SJSA1 (cell line): ENCODE measurements at places on chromosomes 3 and 15.
A peak's percentile ranks its signal among the peaks of the same experiment; 100 is the strongest.

- no peak for DNase-seq
These were observed 35.5 kb upstream of the CCR2 start for GRCh38 chr3:46318207-46318927.

DNA sequence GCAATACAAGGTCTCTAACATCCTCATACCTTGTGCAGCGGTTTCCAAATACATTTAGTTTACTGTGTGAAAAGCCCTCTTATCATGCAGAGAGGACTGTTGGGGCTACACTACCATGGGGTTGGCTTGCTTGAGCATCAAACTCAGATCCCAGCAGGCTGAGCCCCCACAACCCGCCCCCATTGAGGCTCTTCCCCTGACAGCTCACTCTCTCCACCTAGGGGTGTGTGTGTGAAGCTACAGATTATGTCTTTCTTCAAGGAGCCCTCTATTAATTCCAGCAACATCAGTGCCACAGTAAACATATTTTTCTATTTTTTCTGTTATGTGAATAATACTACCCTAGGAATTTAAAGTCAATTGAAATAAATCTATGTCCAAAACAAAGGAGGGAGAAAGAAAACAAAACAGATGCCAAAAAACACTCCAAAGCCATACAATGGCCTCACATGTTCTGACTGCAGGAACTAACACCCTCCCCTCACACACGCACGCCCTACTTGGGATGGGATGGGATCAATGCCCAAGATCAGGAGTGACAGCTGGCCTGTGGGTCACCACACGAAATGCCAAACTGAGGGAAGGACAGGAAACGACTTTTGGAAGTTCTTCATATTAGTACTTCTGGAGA lies 14.7 kb downstream of the TM4SF4 start:
- no peak for DNase-seq

GRCh38 chr15:84599906-84600305 lies 903 bp upstream of the ZSCAN2 start:
- no peak for DNase-seq

GRCh38 chr3:196502775-196503195 lies 783 bp downstream of the RNF168 start:
- peak; percentile 70 for DNase-seq

- no peak for DNase-seq
These were observed 38.5 kb downstream of the ARPP21 start for GRCh38 chr3:35677797-35678196.

GRCh38 chr3:63864008-63864964 lies 619 bp downstream of the ATXN7 start:
- peak; percentile 41 for DNase-seq

DNA sequence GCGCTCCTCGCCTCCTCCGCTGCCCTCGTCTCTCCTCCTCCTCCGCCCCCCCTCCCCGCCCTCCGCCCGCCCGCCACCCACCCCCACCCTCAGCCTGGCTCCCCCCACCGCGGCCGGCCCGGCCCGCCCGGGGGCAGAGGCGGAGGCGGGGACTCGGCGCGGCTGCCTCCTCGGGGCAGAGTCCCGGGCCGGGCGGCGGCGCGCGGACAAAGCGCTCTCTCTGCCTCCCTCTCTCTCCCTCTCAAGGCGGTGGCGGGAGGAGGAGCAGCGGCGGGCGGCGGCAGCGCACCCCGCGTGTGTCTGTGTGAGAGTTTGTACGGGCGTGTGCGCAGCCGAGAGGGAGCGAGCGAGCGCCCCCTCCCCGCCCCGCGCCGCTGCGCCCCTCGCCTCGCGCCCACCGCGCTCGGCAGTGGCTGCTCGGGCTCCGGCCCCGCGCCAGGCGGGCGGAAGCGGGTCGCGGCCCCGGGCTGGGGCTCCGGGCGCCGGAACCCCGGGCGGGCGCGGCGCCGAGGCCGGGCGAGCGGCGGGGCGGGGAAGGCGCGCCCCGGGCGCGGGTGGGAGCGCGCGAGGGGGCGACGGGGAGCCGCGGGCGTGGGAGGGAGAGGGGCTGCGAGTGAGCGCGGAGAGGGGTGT lies at the start of gene IGF2BP2:
Gene IGF2BP2, minus strand, starts transcription at position 37 of the 633 bp plus-strand sequence. CDS start 82 bp downstream, outside the sequence.
- peak; percentile 85 for DNase-seq

- DNase-seq, result no peak
These were observed 224.4 kb downstream of the THRB start for GRCh38 chr3:24270204-24270691.

- DNase-seq, result no peak
These were observed 74.3 kb upstream of the SOX2 start for GRCh38 chr3:181637456-181637855.

DNA sequence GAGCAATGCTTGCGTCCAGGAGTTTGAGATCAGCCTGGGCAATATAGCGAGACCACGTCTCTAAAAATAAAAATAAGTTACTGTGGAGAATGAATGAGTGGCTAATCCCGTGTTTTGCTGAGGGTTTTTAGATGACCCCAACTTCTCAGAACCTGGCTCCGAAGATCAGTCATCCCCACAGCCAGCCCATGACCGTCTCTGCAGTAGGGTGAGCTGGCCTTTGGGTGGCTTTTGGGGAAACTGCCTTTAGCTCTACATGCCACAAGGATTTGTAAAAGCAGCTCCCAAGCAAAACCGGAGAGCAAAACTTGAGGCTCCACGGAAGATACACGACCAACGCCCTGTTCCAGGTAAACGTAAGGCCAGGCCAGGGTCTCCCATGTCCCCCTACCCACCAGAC lies 39.2 kb upstream of the TFRC start:
- DNase-seq, result no peak
